ENCODE measurements at places on chromosomes 16 and 17.

DNA sequence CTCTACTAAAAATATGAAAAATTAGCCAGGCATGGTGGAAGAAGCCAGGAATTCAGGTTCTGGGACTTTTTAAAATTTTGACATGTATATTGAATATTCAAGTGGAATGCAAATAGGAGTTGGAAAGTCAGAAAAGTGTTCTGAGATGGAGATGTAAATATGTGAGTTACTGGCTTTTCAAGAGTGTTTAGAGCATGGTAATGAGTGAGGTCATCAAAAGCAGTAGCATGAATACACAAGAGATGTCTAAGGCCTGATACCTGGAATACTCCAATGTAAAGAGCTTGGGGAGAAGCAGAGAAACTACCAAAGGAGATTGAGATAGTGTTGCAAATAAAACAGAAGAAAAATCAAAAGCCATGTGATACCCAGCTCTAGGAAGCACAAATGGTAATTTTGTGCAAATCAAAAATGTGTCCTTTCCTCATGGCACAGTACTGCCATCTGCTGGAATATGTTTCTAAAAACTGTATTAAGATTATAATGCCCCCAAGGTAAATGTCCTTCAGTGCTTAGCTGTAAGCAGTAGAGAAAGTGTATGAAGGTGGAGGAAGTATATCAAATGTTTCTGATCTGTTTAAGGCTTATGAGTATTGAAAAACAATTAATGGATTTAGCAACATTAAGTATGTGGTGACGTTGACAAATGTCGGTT is 908.4 kb downstream of the KCNJ18 start:
- DNase-seq = peak; percentile 67

- no peak for DNase-seq
Measured at GRCh38 chr16:72457243-72457940, 285.4 kb upstream of the PMFBP1 start.

- no peak for DNase-seq
Measured at GRCh38 chr17:75681289-75681688, 14.2 kb downstream of the SAP30BP start.

DNA sequence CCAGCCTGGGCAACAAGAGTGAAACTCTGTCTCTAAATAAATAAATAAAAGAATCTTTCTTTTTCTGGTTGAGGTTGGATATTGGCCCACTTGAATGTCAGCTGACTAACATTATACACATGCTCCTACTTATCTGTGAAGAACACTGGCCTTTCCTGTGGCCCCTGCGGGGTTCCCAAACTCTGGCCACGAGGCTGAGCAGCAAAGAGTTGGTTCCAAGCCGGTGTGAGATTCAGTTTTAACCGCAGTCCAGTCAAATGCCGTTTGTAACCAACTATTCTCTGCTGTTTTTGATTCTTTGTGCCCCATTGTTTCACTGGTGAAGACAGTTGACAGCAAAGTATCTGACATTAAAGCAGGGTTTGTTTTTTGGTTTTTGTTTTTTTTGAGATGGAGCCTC is 11.2 kb downstream of the ETV4 start:
- no peak for DNase-seq

- no peak for DNase-seq
Measured at GRCh38 chr17:81050645-81051625, 16.0 kb downstream of the BAIAP2 start.

DNA sequence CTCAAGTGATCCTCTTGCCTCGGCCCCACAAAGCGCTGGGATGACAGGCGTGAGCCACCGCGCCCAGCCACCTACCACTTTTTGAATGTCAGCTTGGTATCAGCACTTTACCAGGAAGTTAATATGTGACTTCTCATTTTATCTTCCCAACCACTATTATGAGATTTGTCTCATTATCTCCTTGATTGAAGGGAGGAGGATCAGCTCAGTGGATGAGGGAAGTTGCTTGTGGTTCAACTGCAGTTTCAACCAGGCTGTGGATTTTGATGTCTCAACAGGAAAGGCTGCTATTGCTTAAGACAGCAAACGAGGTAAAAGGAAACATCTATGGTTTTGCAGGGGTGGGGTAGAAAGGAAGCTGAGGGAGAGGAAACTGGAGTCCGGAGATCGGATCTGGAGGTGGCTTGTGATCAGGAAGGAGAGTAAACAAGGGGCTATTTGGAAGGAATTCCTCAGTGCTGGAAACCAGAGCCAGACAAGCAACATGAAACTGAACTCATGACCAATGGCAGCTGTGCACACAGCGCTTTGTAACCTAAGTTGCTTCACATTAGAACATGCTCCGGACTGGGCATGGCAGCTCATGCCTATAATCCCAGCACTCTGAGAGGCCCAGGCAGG is 180.5 kb downstream of the VPS53 start:
- DNase-seq = no peak

DNA sequence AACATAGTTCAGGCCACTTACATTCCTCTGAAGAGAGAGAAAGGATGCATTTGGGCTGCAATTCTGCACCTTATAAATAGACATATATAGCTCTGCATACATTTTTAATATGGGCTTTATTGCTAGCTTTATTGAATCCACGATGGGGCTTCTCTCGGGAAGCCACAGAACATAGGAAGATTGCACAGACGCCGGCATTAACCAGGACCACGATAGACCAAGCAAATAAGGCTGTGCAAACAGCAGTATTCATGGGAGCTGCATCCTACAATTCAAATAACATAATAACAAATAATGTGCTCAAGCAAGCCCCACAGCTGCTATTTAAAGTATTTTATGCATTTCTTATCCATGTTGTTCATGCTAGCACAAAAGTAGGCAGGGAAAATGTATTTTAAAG is 432.3 kb downstream of the TMEM114 start:
- DNase-seq = no peak

GRCh38 chr17:28500712-28501379 is 5.3 kb upstream of the FOXN1 start:
- peak; percentile 33 for DNase-seq

GRCh38 chr16:49009204-49009603 is 272.4 kb downstream of the CBLN1 start:
- no peak for DNase-seq

GRCh38 chr17:57084361-57084801 is 665 bp upstream of the AKAP1 start:
- no peak for DNase-seq

- no peak for DNase-seq
Measured at GRCh38 chr17:73772107-73772705, 128.0 kb upstream of the SDK2 start.

- DNase-seq = no peak
Measured at GRCh38 chr16:24749310-24749709, 19.9 kb downstream of the TNRC6A start.

DNA sequence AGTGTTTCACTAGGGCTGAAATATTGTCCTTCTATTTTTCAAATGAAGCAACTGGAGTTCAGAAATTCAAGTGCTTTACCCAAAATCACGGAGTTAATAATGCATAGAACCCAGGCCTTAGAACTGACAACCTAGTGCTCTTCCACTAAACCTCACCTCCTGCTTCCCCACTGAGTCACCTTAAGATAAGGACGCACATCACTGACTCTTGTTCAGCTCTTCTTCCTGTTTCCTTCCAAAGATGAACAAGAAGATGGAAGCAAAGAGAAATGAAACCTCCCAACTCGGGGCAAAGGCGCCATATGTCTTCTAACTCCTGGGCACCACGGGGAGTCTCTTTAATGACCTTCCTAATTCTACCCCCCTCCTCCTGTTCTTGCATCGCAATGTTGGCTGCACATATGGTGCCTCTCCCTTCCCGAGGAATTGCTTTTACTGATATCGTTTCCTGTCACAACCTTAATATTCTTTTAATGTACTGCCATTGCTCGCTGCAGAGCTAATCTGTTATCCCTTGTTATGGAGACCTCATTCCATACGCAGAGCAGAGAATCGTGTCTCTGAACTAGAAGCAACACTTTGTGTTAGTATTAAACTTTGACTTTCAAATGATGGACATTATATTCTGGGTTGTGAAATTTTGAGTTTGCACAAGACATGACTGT is 591.4 kb downstream of the TMEM114 start:
- no peak for DNase-seq

Data from NCI-H526 (cell line).